COR-L47 (cell line): ENCODE measurements at places on chromosomes 3 and 15.

GRCh38 chr3:139286825-139287224 lies 57.0 kb upstream of the MRPS22 start:
- DNase-seq, result no peak

DNA sequence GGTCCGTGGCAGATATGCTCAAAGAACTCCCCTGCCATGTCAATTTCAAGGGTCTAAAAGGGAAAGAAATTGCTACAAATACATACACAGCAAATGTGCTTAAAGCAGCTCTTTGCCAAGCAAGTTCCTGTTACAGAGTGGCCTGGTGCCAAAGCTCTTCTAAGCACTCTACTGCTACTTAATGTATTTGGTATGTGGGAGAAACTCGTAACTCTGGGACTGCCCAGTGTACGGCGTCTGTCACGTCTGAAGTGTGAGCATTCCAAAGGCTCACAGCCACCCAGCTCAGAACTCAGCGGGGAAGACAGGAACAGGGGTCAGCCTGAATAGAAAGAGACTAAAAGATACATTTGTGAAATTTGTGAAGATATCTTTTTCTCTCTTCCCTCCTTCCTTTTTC lies 54.6 kb downstream of the RBMS3 start:
- peak; percentile 36 for DNase-seq

DNA sequence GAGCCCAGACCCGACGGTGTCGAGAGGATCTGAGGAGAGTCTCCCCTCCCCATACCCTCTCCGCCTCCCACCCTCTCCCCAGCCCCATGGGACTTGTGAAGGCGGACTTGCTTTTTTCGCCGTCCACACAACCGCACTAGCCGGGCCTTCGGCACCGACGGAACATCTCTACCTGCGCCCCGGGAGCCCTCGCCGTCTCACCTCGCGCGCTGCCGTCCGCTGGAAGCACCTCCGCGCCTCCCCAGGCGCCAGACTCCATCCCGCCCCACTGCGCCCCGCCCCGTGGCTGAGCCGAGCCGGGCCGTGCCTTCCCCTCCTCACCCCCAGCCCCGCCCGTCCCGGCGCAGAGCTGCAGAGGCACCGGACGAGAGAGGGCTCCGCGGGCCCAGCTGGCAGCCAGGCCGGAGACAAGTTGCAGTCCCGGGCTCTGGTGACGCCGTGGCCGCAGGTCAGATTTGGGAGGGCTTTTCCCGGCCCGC lies at the start of the genes DUOX1 and DUOXA1:
Gene DUOX1, plus strand, starts transcription at position 344 of the 479 bp plus-strand sequence. CDS start 1,973 bp downstream, outside the sequence.
Gene DUOXA1, minus strand, starts transcription at position 229 of the 479 bp plus-strand sequence. CDS start 6,865 bp downstream, outside the sequence.
- DNase-seq, result no peak

DNA sequence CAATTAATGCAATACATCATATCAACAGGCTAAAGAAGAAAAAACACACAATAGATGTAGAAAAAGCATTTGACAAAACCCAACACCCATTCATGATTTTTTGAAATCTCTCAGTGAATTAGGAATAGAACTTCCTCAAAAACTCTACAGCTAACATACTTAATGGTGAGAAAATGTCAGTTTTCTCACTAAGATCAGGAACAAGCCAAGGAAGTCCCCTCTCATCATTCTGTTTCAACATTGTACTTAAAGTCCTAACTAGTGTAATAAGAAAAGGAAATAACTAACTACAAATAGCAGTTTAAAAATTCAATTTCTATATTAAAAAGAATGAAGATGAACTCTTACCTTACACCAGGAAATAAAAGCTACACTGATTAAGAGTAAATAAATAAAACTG lies 77.8 kb downstream of the DCLK3 start:
- DNase-seq, result no peak

GRCh38 chr15:80384432-80384831 lies 19.8 kb upstream of the ARNT2 start:
- DNase-seq, result no peak

GRCh38 chr3:29978036-29978435 lies 628.4 kb upstream of the TGFBR2 start:
- DNase-seq, result no peak

- no peak for DNase-seq
Observed at GRCh38 chr15:51736069-51736468, 1.4 kb downstream of the LYSMD2 start.

DNA sequence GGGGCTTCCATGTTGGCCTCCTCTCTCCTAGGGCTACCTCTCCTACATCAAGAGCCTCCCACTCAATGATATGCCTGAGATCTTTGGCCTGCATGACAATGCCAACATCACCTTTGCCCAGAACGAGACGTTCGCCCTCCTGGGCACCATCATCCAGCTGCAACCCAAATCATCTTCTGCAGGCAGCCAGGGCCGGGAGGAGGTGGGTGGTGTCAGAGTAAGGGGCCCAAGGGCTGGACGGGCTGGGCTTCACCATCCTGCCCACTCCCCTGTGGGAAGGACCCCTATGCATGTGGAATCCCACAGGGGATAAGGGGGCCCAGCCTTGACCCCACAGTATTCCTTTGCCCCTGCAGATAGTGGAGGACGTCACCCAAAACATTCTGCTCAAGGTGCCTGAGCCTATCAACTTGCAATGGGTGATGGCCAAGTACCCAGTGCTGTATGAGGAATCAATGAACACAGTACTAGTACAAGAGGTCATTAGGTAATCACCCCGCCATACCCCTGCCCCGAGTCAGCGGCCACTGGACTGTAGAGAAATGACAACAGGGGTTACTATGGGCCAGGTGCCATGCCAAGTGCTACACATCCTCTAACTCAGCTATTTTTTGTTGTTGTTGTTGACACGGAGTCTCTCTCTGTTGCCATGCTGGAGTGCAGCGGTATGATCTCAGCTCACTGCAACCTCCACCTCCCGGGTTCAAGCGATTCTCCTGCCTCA lies 47.1 kb downstream of the SEMA3G start:
- no peak for DNase-seq

- DNase-seq, result no peak
Observed at GRCh38 chr15:77030048-77030927, 35.4 kb downstream of the PSTPIP1 start.

- no peak for DNase-seq
Observed at GRCh38 chr15:60021589-60022378, 17.7 kb downstream of the FOXB1 start.

DNA sequence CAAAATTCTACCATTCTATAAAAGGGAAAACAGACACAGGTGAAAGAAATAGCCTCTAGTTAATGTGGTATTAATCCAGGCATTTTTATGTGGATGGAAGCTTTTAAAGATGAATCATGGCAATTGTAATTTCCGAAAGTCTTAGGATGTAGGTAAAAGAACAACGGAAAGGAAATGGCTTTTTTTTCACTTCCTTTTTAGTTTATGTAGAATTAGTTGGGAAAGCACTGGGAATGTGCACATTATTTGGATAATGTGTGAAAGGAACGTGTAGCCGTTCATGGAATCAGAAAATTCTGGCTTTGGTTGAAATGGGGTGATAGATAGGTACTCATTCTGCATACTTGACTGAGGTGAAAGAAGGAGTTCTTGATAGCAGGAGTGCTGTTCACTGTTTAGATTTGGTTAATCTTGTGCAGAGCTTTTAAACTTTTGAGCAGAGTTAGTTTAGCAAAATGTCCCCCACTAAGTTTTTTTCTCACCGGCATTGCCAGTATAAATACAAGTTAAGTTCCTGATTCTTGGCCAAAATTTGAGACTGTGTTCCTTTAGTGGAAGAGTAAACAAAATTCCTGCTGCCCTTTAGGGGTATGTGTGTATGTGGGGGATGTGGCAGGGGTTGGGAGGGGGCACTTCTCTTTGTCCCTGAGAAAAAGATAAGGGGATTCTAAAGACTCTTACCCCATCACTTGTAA lies 20.2 kb upstream of the UTS2B start:
- no peak for DNase-seq

DNA sequence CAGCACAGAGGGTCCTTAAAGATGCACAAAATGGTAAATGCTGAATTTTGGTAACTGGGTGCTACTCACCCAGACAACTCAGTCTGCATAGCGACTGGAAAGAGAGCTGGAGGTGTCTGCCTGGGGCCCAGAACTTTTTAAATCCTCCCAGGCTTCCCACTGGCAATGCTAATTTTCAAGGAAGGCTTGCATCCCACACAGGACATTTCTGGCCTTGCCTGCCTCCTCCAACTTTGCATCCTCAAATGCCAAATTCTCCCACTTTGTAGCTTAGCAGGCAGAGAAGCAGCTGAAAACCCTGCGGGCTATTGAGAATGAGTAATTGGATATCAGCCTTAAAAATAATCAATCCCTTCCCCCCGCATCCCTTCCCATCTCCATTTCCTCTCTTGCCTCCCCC lies 656.6 kb upstream of the ADAMTS9 start:
- DNase-seq, result no peak

DNA sequence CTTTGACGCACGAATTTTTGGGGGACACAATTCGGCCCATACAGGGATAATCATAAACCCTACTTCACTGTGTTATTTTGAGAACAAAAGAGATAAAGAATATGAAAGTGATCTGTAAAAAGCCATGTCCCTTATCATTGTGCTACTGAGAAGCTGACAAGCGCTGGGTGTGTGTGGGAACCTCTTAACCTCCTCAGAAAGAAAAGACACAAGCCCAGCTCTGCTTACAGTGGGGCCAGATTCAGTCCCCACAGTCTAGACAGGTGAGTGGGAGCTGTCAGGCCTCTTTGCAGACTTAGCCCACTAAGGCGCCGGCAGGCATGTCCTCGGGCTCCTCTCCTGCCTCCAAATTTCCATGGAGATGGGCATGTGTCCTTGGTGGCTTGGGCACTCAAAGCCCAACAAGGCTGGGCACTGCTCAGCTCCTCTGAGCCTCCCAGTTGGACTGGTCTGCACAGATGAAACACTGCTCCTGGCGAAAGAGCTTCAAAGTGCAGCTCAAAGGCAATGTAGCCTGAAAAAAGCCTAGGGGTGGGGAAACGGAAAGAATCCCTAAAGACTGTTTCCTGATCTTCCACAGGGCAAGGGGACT lies 64.4 kb upstream of the ETV5 start:
- DNase-seq, result no peak

DNA sequence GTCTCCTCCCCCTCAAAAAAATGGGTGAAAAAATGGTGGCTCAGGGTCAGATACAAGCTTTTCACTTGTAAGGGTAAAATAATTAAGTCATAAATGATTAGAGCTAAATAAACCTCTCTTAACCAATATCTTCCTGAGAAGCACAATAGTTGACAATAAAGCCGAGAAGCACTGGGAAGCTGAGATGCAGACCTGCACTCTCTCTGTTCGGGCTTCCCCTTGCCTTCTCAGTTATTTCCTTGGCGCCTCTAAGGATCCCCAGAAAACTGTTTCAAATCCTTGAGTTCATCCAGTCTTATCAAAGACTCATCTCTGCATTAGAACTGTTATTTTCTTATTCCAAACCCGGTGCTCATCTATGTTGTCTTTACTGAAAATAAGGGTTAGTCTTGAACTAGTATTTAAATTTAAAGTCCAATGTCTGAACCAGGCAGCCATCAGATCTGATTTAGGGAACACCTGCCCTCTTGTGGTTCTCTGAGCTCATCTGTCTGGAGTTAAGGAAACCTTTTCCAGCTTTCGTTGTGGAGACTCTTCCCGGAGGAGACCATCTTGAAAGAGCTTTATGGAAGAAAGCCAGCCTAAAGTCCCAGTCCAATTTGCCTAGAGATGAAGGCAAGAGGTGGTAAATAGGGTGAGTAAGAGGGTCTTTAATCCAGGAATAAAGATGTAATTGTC lies 256.4 kb upstream of the MCTP2 start:
- peak; percentile 65 for DNase-seq

DNA sequence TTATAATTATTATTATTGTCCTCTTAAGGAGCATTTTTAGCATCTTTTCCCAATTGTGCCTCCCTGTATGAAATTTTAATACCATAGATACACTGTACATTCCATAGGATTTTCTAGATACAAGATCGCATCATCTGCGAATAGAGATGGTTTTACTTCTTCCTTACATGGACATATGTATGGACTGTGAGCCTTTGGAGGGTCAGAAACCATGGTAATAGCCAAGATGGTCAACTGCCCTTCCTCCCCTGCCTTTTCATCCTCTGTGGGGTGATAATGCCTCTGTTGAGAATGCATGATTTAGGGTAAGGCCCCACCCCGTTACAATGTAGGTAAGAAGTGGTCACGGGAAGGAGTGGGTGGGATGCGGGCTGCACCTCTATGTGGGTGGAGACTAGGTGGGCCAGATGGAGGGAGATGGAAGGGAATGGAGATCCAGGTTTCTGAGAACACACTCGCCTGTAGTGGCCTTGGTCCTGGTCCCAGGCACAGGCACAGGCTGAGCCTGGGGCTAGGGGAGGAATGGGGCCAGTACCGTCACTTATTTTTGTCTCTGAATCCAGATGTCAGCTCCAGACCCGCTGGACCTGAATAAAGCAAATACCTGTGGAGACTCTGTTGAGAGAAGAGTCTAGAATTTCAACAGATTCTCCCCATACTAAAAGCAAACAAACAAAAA lies 31.7 kb downstream of the GOLGA6A start:
- no peak for DNase-seq

- DNase-seq, result no peak
Observed at GRCh38 chr3:30443756-30444673, 162.4 kb upstream of the TGFBR2 start.
